ENCODE measurements at places on chromosomes 4 and X.

DNA sequence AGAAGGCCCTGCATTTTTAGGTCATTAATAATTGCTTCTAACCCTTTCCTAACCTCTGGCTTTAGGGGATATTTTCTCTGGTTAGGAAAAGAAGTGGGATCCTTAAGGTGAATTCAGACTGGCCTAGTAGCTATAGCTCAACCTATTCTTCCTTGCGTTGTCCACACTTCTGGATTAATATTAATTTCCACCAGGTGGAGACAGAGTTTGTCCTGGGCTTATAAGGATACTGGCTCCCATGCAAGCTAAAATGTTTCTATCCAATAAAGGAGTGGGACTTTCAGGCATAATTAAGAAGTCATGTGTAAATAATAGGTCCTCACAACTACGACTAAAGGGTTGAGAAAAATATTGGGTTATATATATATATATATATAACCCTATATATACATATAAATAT, 860.0 kb upstream of the POU3F4 start:
- no peak for DNase-seq

GRCh38 chrX:5586726-5587125, 641.9 kb downstream of the NLGN4X start:
- DNase-seq = no peak

- DNase-seq = no peak
These were observed 41.1 kb upstream of the HS3ST1 start for GRCh38 chr4:11469650-11470437.

GRCh38 chrX:34238896-34239295, 106.8 kb upstream of the FAM47A start:
- no peak for DNase-seq

- peak; percentile 81 for DNase-seq
These were observed at the start of gene TBC1D14 for GRCh38 chr4:6909113-6909969. Gene TBC1D14, plus strand, starts transcription at chr4:6909826. Its CDS starts 13,564 bp downstream, at chr4:6923390.

GRCh38 chrX:108122748-108123147, 31.2 kb downstream of the ATG4A start:
- DNase-seq = no peak

GRCh38 chrX:154043003-154043763, 23.5 kb upstream of the IRAK1 start:
- no peak for DNase-seq

GRCh38 chrX:2511326-2511725, 10.6 kb upstream of the DHRSX start:
- no peak for DNase-seq

- no peak for DNase-seq
These were observed 20.7 kb downstream of the STX18 start for GRCh38 chr4:4521136-4521535.

- no peak for DNase-seq
These were observed 86.2 kb downstream of the MAMLD1 start for GRCh38 chrX:150449313-150449712.

DNA sequence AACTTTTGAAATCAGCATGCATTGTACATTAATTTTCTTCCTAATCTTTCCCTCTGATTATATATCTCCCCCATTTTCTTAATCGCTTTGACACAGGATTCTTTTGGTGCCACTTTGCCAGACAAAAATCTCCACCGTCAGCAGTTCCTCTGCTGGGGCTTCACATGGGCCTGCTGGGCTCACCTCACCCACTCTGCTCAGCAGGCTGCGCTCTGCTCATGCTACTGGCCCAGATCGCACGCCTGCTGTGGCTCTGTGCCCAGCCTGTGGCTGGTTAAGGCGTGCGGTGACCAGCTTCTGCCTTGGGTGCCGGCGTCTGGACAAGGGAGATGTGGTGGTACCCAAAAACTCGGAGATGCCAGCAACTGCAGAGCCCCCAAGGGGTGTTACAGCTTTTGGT, 31.1 kb downstream of the UCHL1 start:
- DNase-seq = no peak

DNA sequence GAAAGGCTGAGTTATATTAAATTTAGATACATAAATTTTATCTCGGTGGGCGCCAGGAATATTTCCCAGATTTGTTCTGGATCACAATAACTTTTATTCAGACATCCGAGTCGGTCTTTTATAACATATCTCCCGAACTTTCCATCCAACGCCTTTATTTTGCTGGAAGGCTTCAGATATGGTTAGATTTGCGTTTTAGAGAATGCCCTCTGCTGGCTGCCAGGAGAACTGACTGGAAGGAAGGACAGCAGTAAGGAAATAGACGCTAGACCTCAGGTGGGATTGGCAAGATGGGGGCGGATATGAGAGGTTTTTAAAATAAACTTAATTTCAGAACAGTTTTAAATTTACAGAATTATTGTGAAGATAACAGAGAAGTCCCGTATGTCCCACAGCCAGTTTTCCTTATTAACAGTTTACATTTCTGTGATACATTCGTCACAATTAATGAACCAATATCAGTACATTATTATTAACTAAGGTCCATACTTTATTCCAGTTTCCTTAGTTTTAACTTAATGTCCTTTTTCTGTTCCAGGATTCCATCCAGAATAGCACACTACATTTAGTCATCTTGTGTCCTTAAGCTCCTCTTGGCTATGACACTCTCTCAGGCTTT, 4.6 kb upstream of the KANTR start:
- DNase-seq = no peak

DNA sequence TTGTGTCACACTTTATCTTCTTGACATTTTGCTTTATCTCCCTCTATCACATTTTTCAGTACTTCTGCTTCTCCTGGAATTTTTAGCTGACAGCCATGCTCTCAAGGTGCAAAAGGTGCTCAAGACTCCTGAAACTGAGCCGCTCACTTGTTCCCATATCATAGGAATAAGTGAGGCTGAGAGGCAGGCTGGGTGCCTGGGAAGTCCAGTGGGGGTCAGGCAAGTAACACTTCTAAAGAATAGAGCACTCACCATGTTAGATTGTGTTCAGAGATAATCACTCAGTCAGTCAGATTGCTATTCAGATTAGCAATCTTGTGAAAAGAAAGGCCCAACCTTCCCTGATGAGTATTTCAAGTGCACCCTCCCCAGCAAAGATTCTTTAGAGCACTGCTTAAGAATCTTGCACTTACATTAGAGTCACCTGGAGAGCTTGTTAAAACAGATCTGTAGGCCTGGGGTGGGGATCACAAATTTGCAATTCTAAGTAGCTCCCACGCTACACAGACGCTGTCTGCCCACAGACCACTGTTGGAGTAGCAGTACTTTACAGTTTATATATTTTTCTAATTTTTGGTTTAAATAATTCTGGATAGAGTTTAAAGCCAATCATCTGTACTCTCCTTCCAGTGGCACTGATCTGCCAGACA, 23.1 kb upstream of the LRAT start:
- no peak for DNase-seq

GRCh38 chr4:101933855-101934254, 143.3 kb downstream of the BANK1 start:
- DNase-seq = no peak

DNA sequence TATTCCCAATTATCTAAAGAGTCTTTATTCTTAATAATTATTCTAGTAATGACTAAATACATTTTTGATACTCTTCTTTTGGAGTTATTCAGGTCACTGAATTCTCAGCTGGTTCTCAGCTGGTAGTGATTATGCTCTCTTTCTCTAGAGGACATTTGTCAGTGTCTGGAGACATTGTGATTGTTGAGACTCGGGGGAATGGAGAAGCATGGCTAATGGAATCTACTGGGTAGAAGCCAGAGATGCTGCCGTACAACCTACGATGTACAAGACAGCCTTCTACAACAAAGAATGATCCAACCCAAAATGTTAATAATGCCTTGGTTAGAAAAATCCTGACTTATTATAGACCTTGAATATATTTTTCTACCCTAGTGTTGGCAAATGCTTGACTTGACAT, 149.2 kb upstream of the ANKRD50 start:
- no peak for DNase-seq

DNA sequence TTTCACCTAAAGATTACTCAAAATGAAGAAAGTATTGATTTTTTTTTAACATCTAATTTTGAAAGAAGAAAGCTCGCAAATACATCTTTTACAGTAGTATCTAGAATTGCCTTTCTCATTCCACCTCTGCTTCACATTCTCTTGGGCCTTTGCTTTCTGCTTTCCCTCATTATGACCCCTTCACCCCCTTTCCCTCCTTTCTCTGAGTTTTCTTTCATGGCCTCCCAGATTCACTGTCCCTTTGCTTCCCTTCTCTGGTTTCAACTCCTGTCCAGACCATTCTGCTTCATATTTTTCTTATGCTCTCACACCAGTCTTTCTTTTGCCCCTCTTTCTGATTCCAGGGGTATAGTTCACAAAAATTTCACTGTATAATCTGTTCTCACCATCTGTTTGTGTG, 29.0 kb downstream of the ADH5 start:
- no peak for DNase-seq

DNA sequence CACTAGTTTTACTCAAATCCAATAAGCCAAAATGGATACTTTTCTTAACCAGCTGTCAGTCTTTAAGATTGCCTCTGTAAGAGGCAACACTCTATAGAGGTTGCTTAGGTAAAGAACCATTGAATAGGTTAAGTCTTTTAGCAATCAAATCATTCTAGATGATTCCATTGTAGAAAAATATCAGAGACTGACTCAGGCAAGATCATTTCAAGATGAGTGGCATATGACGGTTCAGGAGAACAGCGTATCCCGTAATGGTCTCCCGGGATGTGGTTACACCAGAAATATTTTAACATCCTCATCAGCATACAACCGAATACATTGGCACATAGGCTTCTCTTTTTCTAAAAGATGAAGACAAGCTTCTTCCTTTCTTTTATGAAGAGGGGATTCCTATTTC, 641.7 kb upstream of the AGA start:
- DNase-seq = no peak

DNA sequence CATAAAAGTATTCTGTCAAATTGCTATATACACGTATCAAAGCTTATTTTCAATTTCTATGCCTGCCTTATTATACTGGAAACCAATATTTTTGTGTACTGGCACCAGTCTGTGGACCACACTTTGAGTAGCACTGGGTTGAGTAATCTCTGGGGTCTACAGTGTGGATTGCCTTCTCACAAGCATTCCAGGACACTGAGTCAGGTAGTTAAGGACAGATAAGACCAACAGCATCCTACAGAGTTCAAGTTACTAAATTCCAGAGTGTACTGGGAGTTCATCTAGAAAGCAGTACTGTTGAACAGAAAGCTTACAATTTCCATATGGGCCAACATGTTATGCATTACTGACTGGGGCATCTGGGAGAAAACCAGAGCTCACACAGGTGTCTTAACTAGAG, 61.8 kb downstream of the VMA21 start:
- no peak for DNase-seq

DNA sequence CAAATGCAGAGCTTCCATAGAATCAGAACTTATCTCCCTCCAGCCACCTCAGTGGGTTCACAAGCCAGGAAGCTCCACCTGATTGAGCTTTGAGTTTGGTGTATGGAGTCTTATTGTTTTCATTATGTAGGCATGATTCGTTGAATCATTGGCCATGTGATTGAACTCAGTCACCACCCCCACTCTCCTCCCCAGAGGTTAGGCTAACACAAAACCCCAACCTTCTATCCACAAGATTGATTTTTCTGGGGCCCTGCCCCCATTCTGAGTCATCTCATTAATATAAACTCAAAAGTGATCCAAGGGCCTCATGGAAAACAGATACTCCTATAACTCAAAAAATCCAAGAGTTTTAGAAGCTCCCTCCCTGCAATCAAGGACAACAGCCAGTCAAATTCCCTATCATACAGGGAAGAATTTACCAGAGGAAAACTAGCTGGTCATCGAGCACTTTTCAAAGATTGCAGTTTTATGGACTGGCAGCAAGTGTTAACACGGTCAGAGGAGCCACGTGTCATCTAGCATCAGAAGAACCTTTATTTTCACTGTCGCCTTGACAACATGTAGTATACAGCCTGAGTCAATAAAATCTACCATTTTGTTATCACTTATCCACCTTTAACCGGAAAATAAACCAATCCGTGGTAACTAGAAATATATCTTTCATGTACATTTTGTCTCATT, 35.9 kb upstream of the GUCY1B1 start:
- no peak for DNase-seq

DNA sequence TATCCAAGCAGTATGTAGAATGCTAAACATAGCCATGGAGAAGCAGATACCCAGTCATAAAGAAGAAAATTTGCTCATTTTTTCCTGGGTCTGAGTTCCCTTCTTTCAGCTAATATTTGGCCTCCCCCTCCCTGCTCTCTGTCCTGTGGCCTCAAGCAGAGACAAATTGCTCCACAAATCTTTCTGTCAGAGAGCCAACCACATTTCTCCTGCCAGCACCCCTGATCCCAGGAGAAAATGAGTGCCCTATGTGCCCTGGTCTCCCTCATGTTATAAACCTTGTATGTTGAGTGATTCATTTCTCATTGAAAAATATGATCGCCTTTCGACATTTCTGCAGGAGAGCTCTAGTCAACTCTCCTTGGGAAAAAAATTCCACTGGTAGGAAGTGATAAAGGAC, 82.0 kb downstream of the TMEM156 start:
- no peak for DNase-seq

GRCh38 chr4:167234316-167234881, at the start of gene SPOCK3:
Gene SPOCK3, minus strand, starts transcription at chr4:167234494.
- no peak for DNase-seq

- no peak for DNase-seq
These were observed 94.8 kb downstream of the MID1 start for GRCh38 chrX:10525381-10526120.

DNA sequence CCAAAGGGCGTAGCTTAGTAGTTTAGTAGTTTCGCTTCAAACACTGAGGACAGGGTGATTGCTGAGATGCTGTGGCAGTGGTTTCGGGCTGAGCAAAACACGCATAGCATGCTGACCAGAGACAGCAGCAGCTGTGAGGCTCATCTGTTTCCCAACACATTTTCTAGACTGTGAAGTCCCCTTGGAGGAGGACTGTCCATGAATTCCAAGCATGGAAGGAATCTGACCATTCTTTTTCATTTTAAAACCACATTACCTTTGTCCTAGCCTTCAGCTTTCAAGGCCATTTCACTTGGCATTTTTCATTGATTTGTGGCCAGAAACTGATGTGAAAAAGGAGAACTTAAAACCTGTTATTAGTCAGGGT, 240.9 kb downstream of the PALLD start:
- DNase-seq = no peak

DNA sequence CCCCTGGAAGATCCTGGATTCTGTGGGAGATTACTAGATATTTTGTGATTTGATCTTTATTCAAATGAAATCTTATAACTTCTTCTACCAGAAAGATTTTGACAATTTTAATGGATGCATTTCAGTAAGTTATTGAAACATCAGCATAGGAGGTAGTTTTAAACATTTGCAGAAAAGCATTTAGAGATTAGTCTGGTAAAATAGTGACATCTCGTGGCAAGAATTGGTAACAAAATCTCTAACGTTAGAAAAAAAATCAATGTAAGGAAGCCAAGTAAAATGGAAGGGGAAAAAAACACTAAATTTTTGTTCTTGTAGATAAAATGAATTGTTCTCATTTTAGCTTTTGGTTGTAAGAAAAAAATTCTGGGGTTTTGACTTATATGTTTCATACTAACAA, 73.3 kb downstream of the TASL start:
- no peak for DNase-seq

DNA sequence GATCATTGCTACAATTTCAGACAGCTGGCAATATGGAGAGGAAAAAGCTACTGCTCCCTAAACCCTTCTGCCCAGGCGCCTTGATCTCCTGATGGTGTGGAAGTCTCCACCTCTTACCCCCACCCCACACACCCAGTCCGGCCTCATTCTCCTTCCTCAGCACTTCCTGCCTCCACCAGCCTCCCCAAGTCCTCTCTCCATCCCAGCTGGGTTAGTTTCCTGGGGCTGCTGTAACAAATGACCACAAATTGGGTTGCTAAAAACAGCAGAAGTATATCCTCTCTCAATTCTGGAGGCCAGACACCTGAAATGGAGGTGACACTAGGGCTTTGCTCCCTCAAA, 1.1 kb upstream of the CCNQ start:
- no peak for DNase-seq

- DNase-seq = no peak
These were observed 20.6 kb upstream of the TEC start for GRCh38 chr4:48290146-48290772.
